ENCODE measurements at places on chromosomes 5 and 9.
A peak's percentile ranks its signal among the peaks of the same experiment; 100 is the strongest.

DNA sequence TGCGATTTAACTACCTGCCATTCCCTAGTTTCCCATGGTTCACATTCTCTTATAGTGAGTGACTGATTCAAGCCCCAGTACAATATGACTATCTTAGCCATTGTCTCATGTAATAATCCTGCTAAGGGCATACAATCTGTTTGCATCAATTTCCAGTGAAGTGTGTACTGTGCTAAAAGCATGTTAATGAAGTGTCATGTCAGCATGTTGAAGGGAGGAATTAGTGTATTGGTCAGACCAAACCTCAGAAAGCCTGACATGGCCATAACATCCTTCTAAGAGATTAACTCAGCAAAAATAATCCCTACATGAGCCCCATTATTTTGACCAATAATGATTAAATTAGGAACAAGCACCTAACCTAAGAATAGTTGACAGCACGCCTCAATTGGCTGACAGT, 442.4 kb downstream of the ENC1 start:
- DNase-seq, result no peak

- DNase-seq, result no peak
Measured at GRCh38 chr5:96942911-96943310, 7.0 kb downstream of the LNPEP start.

GRCh38 chr5:171363846-171364245, 23.8 kb upstream of the NPM1 start:
- no peak for DNase-seq

GRCh38 chr5:133398646-133399101, 213.7 kb downstream of the FSTL4 start:
- DNase-seq, result peak; percentile 20
